ENCODE measurements at places on chromosomes 11 and 22. TPM values are rescaled to one million over a fixed set of nuclear protein-coding genes. Genes with fewer than 3 reads are reported as not detected.

Gene TRIM66
- total RNA-seq, result 16.0 TPM

DNA sequence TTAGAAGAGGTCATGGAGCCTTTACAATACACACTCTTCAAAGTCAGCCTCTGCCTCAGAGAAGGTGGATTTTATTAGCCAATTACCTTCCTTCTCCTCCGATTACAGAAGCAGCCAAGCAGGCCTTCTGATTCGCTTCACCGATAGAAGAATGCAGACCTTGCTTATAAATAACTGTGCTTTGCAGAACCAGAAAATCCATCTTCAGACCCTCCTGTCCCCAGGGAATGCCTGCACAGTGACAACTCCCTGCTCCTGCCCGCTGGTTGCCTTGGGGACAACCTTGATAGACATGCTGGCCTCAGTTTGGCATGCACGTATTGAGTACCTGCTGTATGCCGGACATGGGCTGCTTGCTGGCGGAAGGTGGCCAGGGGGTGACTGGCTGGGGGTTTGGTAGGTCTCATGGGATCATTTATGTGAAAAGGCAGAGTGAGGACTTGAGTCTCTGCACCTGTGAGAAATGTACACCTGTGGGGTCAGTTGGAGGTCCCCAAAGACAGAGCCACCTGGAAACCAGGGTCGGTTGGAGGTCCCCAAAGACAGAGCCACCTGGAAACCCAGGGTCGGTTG, 1238.7 kb downstream of the BRD1 start:
- DNase-seq, result no peak

GRCh38 chr11:87290304-87290922, 252.7 kb downstream of the TMEM135 start:
- peak; percentile 71 for DNase-seq

DNA sequence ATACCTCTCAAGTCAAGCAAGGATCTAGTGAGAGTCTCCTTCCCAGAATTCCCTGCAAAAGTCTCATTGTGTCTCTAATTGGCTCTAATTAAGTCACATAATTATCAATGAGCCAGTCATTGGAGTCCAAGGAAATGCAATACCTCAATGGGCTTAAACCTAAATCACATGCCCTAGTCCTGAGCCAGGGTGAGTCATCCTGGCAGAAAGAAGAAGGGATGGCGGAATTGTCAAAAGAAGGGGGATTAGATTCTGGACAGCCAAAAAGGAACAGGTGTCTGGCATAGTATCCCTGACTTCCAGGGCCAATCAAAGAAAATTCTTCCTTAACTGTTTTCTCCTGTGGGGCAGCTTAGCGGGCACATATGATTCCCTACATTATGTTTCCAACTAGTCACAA, 25.1 kb upstream of the LDLRAD3 start:
- no peak for DNase-seq

GRCh38 chr11:12220305-12220704, 109.9 kb downstream of the MICAL2 start:
- DNase-seq, result no peak

- no peak for DNase-seq
Measured at GRCh38 chr11:28566339-28567089, 458.3 kb downstream of the METTL15 start.

- DNase-seq, result no peak
Measured at GRCh38 chr11:46039990-46040389, 81.3 kb downstream of the PHF21A start.

- no peak for DNase-seq
Measured at GRCh38 chr11:1918436-1919315, 827 bp upstream of the TNNT3 start.

- no peak for DNase-seq
Measured at GRCh38 chr22:46462726-46463371, 74.6 kb downstream of the CELSR1 start.

GRCh38 chr22:28375761-28376534, 303.7 kb downstream of the TTC28 start:
- no peak for DNase-seq

Measured in CD4-positive, CD25-positive, alpha-beta regulatory T cell (primary cell).